ENCODE measurements at places on chromosomes 11 and 22.

GRCh38 chr11:121482231-121483129 lies 29.7 kb upstream of the SORL1-AS1 start:
- H3K27ac ChIP-seq, result no peak overlapping the region
- H3K4me3 ChIP-seq, result no peak overlapping the region
- peak; percentile 16 for DNase-seq
- H3K27me3 ChIP-seq, result no peaks in the 10 kb centered on the region
- H3K36me3 ChIP-seq, result no peaks in the 10 kb centered on the region

DNA sequence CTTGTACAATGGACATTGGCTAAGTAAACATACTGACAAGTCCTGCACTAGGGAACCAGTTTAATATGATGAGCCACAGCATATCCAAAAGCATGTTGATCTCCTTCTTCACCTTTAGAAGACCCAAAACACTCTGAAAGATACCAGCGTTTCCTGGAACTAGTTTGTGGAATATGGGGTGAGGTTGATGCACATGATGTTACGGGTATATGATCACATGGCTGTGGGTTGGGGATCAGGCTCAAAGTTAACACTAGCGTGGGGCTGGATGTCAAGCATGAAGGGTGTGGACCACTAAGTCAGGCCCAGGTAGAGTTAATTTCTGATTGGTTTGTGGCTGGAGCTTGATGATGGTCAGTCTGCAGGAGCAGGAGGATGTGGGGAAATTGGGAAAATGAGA lies 9.0 kb downstream of the IGLL5 start:
- no peaks in the 10 kb centered on the region for H3K36me3 ChIP-seq
- H3K4me3 ChIP-seq, result no peak overlapping the region
- H3K27me3 ChIP-seq, result no peaks in the 10 kb centered on the region
- no peak for DNase-seq
- no peaks in the 10 kb centered on the region for H3K4me1 ChIP-seq
- no peak overlapping the region for H3K27ac ChIP-seq

GRCh38 chr22:33831207-33831606 lies 89.1 kb downstream of the LARGE1 start:
- no peak for DNase-seq
- H3K4me3 ChIP-seq, result no peak overlapping the region
- no peaks in the 10 kb centered on the region for H3K4me1 ChIP-seq
- no peak overlapping the region for H3K27ac ChIP-seq

DNA sequence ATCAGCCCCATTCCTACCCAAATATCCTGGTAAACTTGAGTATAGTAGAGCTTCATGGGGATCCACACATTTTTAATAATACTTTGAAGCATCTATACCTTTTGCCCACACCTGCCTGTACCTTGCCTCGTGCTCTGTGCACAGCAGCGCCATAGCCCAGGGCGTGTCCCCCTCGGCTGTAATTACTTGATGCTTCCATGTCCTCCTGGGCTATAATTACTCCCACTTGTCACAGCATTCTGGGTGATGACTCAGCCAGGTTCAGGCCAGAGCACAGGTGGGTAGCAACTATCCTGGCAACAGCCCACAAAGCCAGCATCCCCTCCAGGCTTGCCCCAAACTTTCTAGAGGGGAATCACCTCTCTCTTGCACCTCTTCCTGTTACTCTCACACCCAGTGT lies 23.7 kb upstream of the SLC36A4 start:
- H3K36me3 ChIP-seq, result no peaks in the 10 kb centered on the region
- no peak overlapping the region for H3K27ac ChIP-seq
- H3K27me3 ChIP-seq, result no peaks in the 10 kb centered on the region
- H3K4me1 ChIP-seq, result no peaks in the 10 kb centered on the region

DNA sequence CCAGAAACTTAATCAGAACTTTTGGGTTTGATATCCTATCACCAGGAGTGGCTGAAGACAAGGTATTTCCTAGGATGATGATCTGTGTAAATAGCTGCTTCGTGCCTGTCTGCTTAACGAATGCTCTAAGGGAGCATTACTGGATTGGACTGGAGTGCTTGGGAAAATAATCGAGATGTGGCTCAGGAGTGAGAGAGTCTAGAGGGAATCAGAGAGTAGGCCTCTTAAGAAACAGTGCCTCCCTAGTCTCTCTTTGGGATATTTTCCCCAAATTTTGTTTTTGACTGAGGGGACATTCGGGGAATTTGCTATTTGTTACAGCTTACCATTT lies 2.5 kb downstream of the MAML2 start:
- H3K27me3 ChIP-seq, result no peaks in the 10 kb centered on the region
- DNase-seq, result no peak
- H3K27ac ChIP-seq, result peak overlapping the region; percentile 96
- H3K4me1 ChIP-seq, result no peaks in the 10 kb centered on the region
- peak overlapping the region; percentile 72 for H3K4me3 ChIP-seq

Data from breast epithelium (tissue), 4 donors.